ENCODE measurements at places on chromosomes 16 and 17.

GRCh38 chr17:32805029-32805976, 71.6 kb downstream of the MYO1D start:
- DNase-seq: no peak

DNA sequence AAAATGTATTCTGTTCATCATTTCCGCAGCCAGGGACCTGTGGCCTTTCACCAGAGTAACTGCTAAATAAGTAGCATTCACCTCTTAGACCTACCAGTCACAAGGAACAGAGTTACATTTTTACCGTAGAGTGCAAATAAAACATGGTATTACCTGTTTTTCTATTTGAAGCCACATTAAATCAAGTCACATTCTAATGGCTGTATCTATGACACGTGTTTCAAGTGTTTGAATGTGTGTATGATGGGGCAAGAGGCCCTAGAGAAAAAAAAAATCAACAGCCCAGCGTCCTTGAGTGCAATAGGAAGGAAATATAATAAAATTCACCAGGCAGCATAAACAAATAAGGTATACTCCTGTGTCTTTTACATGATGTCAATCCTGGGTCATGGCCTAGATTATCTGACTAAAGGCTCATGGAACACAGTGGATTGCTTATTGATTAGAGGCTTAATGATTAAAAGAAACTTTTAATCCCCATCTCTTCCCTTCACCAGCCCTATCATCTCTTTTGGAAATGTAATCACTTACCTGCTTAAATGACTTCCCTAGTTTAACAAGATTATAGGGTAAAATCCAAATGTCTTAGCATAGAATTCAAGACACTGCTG, 168.7 kb upstream of the CDH5 start:
- no peak for DNase-seq

DNA sequence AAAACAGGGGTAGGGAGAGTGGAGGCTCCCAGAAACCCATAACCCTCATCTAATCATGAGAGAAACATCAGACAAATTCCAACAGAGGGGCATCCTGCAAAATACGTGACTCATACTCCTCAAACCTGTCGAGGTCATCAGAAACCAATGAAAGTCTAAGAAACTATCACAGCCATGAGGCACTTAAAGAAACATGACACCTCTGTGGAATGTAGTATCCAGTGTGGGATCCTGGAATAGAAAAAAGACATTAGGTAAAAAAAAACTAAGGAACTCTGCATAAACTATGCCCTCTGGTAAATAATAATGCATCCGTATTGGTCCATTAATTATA, 16.4 kb downstream of the CDH5 start:
- no peak for DNase-seq

DNA sequence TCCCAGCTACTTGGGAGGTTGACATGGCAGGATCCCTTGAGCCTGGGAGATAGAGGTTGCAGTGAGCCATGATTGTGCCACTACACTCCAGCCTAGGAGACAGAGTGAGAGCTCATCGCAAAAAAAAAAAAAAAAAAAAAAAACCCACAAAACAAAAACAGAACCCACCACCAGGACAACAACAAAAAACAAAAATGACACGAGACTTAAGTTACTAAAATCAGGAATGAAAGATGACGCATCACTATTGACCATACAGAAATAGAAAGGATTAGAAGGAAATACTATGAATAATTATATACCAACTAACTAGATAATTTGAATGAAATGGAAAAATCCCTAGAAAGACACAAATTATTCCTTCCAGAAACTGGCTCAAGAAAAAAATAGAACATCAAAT, 432.4 kb upstream of the PMFBP1 start:
- no peak for DNase-seq

DNA sequence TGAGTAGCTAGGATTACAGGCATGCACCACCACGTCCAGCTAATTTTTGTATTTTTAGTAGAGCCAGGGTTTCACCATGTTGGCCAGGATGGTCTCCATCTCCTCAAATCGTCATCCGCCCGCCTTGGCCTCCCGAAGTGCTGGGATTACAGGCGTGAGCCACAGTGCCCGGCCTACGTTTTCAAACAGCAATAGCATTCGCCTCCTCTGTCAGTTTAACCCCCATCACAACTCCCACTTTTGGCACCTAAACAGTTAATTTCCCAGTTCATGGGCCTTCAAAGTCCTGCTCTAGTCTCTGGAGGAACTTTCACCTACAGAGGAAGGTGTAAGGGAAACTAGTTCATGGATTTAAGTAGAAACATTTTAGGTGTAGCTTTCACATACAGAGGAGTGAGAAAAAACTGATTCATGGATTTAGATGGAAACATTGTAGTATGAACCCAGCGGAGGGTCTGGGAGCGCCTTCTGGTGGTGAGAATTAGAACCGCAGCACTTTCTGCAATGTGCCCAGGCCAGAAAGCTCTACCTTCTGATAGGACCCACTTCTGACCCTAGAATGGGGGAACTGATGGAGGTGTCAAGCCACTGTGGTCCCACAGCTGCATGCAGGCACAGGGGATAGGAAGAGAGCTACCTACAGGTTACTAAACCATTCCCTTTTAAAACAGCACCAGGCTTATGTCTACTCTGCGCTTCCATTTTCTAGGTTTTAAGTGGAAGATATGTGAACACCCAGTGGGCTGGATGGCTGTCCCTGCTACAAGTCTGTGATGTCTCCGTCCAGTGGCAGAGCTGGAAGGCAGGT, 12.0 kb upstream of the MEOX1 start:
- DNase-seq: peak; percentile 59

DNA sequence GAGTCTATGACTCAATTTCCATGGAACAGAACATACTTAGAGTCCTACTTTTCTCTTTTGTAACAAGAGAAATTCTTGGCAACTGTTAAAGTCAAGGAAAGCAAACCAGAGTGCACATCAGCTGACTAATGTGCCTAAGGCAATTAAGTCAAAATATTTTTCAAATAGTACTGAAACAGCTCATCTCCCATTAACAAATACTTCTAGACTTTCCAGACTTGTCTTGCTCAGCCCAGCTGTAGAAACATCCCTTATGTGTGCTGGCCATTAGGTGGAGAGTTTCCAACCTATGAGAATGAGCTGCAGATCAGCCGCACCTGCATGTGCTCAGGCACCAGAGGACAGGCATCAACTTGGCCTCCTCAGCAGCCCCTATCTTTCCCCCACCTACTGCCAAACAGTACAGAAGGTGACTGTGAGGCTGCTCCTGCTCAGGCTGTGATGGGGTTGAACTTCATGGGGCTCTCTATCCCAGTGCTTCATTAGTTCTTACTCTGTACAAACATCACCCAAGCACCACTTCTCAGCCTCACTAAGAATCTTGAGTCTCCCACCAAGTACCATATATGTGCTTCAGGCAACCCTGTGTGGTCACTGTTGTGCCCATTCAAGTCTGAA, 32.2 kb downstream of the TEX2 start:
- no peak for DNase-seq

DNA sequence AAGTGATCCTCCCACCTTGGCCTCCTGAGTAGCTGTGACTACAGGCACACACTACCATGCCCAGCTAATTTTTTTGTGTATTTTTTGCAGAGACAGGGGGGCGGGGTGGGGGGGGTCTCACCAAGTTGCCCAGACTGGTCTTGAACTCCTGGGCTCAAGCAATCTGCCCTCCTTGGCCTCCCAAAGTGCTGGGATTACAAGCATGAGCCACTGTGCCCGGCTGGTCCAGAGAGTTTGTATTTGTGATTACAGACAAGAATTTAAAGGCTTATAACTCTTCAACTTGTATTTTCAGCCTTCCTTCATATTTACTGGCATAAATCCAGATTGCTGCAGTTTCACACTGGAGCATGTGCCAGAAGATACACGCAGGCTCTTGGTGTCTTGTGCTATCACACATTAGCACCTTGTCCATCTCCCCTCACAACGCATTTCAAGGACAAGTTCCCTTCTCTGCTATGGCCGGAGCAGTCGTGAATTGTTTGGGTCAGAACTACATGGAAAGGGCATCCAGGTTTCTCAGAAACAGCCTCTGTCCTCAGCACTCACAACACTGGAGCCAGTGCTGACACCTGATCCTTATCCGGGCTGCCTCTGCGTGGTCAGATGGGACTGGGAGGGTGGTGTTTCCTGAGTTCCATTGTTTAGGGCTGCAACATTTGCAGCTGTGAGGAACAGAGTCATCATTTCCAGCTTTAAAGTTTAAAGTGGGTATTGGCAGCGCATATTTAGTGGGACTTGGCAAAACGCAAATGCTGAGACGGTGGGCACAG, 28.1 kb downstream of the WSCD1 start:
- DNase-seq: no peak

DNA sequence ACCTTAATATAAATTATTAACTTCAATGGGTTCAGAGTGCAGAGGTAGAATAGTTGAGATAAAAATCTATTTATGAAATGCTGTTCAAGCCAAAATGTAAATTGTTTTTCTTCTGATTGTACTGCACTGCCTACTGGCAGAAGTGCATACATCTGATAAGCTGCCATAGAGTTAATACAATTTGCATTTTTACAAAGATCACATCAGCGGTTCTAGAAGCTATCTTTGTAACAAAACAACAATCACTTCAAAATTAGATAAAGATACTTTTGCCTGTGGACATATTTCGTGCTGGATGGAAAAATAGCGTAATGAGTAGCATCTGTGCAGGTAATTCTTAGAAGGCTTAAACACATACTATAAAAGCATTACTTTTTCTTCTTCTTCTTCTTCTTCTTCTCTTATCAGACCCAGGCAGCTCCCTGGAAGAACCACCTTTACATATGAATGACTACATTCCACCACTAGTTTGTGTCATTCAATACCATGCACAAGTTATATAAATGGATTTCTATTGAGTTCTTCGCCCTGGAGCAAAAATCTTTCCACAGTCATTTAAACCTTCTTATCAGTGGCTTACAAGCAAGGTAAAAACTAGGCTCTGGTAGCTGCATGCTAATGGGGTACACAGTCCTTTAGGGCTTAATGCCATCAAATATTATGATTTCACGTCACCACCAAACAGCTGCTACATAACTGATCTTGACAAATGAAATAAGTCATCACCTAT, 47.0 kb downstream of the SYNRG start:
- DNase-seq: no peak

GRCh38 chr17:78714534-78714933, 67.5 kb downstream of the CYTH1 start:
- DNase-seq: no peak

- no peak for DNase-seq
Measured at GRCh38 chr17:11589716-11590115, 8.6 kb upstream of the DNAH9 start.

DNA sequence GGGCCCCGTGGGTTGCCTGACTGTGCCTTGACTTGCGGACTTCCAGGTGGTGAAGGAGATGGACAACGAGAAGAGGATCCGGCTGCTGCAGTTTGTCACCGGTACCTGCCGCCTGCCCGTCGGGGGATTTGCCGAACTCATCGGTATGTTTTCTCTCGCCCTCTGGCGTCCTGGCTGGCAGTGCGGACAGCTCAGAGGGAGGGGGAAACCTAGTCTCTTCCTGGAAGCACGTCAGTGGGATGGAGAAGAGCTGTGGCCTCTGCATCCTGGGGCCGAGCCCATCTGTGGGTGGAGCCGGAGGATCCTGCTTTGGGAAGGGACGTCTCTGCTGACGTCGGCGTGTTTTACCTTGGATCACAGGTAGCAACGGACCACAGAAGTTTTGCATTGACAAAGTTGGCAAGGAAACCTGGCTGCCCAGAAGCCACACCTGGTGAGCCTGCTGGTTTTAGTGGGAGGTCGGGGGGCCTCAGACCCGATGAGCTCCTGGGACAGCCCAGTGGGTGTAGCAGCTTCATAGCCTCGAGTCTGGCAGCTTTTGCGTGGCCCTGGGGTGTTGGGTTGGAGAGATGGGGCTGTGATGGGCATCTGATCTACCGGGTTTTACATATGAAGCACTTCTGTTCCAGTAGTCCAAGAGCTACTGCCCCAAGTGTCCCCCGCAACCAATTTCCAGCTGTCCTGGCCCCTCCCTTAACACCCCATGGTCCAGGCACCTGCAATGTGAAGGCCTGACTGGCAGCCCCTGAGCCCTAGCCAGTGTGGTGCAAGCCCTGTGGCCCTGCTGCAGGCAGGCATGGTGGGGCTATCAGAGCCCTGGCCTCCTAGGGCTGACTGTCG, 11.9 kb upstream of the CLEC18A start:
- DNase-seq: no peak

- DNase-seq: no peak
Measured at GRCh38 chr17:55286681-55287589, 22.2 kb downstream of the HLF start.

GRCh38 chr16:67880584-67880983, 4.1 kb upstream of the NRN1L start:
- no peak for DNase-seq

GRCh38 chr17:21454441-21454840, 78.3 kb downstream of the KCNJ12 start:
- no peak for DNase-seq

DNA sequence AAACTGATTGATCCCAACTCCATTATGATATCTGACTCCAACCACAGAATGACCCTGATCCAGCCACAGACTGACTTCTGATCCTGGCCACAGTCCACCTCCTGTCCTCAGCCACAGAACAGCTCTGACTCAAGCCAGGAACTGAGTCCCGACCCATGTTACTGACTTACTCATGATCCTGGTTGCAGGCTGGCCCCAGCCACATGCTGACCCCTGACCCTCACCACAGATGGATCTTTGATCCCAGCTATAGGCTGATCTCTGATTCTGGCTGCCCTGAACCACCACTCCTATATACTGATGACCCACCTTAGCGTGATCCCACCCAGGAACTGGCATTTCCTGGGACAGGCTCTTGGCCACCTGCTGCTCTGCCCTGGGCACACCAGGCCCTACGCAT, 32.2 kb upstream of the IL21R start:
- DNase-seq: no peak

GRCh38 chr16:7745276-7745675, 412.6 kb downstream of the RBFOX1 start:
- DNase-seq: no peak

- DNase-seq: no peak
Measured at GRCh38 chr16:70393662-70394061, 45.2 kb downstream of the ST3GAL2 start.

GRCh38 chr16:66326991-66327513, 39.4 kb upstream of the CDH5 start:
- DNase-seq: no peak

DNA sequence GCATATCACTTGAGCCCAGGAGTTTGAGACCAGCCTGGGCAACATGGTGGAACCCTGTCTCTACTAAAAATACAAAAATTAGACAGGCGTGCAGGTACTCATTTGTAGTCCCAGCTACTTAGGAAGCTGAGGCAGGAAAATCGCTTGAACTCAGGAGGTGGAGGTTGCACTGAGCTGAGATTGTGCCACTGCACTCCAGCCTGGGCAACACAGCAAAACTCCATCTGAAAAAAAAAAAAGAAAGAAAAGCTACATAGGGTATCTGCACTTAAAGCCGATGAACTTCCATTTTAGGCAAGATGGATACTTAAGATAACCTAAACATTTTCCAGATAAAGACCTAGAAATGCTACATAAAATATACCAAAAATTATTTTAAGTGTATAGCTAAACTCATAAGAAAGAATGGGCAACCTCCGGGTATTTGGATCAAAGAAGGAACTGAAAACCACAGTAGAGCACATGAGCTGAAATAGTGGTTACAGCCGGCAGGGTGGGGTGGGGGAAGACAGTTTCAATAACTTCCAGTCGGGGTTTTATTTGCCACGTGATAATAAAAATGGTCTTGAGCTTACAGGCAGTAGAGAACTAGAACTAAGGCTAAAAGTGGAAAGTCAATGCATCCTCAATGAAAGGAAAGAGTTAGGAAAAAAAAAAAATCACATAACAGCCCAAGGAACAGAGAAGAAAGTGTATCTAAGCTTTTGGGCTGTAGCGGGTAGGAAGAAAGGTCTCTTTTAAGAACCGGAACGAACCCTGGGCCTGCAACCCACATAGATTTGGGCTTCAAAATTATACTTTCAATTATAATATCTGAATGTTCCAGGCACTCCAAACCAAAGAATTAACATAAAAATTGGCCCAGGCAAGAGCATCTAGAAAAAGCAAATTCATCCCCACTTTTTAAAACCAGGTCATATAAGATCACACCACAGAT, 53.1 kb downstream of the CFDP1 start:
- no peak for DNase-seq
